Activated naive CD4-positive, alpha-beta T cell (primary cell): ENCODE measurements at places on chromosomes 2 and 18.

DNA sequence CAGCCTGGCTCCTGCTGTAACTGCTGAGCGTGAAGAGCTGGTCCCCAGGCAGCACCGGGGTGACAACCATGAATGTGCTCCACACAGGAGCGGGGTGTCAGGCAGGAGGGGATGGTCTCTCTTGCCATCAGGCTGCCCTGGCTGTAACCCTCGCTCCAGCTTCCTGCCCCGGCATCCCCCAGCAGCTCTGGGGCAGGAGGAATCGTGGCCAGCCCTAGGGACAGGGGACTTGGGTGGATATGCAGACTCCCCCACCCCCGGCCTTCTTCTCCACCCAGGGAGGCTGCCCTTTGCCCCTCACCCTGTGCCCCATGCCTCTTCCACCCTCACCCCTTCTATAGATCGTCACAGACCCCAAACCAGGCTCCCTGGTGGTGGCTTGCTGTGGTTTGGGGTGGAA lies 69.4 kb upstream of the SMAD7 start:
- no peak for DNase-seq

DNA sequence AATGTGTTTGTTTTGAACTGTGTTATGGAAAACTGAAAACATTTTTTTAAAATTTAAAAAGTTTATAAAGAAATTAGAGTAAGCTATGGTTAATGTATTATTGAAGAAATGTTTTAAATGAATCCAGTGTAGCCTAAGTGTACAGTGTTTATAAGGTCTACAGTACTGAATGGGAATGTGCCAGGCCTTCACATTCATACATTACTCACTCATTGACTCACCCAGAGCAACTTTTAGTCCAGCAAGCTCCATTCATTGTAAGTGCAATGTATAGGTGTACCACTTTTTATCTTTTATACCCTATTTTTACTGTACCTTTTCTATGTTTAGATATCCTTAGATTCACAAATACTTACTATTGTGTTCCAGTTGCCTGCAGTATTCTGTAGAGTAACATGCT lies 215.1 kb upstream of the THUMPD2 start:
- no peak for DNase-seq

GRCh38 chr2:82730811-82731210 lies 1728.3 kb downstream of the SUCLG1 start:
- no peak for DNase-seq

GRCh38 chr2:76050196-76050595 lies 339.5 kb upstream of the GCFC2 start:
- no peak for DNase-seq

GRCh38 chr2:214311031-214311533 lies 99.8 kb upstream of the VWC2L start:
- no peak for DNase-seq

- DNase-seq: no peak
These were observed 34.3 kb upstream of the TXNDC2 start for GRCh38 chr18:9851511-9851910.

DNA sequence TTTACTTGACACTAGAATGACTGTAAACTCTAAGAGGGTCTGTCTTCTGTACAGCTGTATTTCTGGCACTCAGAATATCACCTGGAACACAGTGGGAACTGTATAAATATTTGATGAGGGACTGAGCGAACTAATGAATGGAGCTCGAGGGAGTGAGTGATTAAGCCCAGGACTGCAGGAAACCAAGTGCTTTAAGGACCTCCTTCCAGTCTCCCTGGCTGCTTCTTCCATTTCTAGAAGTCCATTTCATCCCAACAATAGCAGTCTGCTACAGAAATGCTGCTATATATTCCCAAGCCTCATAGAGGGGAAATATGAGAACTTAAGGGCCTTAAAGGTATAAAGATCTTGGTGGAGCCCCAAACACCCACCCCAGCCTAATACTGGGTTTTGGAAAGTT lies 2.8 kb upstream of the IL1RL2 start:
- no peak for DNase-seq

GRCh38 chr2:54161660-54162424 lies 46.4 kb downstream of the ACYP2 start:
- DNase-seq: no peak

GRCh38 chr2:75605770-75606529 lies 40.6 kb upstream of the MRPL19 start:
- DNase-seq: no peak

DNA sequence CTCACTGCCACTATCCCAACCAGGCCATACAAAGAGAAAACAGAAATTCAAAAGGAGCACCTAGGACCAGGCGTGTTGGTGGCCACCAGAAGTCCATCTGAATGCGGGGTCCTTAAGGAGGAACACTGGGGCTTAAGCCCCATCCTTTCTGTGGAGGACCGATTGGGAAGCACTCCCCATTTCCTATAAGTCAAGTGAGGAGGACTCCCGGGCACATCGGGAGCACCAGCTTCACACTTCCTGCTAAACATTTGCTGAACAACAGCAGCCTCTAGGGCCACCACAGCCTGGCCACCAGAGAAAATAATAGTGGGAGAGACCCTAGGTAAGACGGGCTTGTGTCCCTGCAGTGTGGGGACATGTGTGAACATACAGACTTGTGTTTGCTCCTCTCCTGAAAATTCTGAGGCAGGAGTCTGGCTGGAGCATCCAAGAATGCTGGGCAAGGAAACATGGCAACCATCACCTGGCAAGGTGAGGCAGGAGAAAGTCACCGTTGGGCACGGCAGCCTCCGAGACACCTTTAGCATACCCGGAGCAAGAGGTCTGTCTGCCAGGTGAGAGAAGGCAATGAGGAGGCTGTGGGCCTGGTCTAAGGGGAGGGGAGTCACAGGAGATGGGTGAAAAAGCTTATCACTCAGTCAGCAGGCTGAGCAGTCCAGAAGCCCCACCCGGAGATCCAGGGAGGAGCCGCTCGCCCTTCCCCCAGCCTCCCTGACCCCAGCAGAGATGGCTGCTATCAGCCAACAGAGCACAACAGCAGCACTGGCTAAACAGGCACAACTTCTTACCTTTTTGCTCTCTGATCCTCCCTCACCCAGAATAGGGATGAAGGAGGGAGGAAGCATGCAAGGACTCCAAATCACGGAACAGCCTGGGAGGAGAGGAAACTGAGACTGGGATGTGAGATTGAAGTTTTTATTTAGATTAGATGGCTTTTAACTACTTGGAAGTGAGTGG lies 282.3 kb downstream of the EIPR1 start:
- no peak for DNase-seq

DNA sequence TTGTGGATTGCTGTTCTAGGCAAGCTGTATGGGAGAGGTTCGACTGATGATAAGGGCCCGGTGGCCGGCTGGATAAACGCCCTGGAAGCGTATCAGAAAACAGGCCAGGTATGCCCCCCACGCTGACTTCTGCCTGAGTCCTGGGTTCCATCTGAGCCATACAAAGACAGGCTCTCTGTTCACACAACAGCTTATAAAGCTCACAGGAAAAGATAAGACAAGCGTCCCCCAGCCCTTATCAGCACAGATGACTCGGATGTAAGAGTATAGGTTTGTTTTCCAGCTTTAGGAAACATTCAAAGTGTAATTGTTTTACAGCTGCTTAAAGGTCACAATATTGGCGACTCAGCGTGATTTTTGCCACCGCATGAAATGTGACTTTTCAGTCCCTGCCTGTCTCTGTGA lies 12.7 kb downstream of the CNDP2 start:
- DNase-seq: no peak

DNA sequence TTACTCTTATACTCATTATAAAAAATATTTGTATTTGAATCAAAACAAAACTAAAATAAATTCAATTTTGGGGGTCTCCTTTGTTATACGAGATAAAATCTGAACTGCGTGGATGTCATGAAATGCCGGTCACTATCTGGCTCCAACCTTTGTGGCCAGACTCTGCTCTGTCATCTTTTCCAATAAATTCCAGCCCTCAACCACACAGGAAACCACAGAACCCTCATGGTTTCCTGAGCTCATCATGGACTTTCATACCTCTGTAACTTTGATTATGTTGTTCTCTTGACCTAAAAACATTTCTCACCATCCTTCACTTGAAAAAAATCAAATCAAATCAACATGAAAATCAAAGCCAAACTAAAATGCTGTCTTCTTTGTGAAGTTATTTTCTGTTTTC lies 724.7 kb downstream of the METTL4 start:
- DNase-seq: no peak

DNA sequence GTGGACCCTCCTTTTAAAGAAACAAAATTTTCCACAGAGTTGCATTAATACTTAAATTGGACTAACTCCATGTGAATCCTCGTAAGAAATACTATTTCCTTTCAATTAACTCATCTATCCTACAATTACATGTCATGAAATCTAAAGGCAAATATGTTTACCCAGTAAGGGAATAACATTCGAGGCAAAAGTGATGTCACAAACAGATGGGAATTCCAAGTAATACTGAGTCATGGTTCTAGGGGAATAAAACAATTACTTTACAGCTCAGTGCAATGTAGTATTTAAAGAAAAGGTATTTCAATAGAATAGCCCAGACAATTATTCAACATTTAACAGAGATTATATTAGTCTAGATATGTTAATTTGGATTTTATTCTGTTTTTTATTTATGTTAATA lies 205.8 kb downstream of the ZNF385B start:
- no peak for DNase-seq

DNA sequence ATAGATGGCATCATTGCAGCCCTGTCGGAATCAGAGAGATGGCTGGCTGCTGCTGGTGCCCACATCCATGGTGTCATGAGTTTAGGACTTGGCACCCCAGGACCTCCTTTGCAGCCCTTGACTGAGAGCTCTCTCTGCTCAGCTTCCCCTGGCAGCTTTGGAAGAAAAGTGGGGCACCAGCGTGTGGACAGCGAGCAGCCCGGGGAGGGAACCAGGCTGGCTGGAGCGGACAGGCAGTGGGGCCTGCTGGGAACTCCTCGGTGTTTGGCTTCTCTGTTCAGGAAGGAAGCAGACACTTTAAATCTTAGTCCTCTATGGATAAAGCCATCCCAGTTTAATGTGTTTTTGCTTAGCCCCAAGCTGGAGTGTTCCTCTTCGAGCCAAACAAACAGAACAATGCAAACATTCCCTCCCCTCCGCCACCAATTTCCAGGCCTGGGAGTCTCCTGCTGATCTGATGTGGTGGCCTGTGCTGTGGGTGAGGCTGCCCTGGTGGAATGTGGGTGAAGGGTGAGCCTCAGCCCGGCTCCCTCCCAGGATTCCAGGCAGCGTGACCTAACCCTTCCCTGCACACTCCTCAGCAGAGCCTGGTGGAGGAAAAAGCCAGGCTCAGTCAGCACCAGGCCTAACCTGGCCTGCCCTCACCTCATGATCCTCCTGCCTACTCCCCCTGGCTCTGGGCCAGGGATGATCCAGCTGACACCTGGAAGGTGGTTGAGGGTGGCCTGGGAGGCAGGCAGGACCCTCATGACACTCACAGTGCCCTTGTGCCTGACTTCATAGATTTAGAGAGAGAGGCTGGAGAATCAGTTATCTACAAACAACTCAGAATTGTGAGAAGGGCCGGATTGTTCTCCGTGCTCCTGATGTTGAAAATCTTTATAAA lies 21.6 kb upstream of the ITGB6 start:
- no peak for DNase-seq
